ENCODE measurements at places on chromosomes 13 and 19. TPM values are rescaled to one million over a fixed set of nuclear protein-coding genes. Genes with fewer than 3 reads are reported as not detected.

The IFT88 gene
- polyA plus RNA-seq, result 48.6 TPM

The FGF22 gene
- 0.60 TPM for polyA plus RNA-seq

The MBD3L3 gene
- not detected for polyA plus RNA-seq

The ZNF766 gene
- polyA plus RNA-seq, result 22.0 TPM

GRCh38 chr13:91136806-91137205, 210.7 kb upstream of the MIR17HG start:
- no peak for DNase-seq

DNA sequence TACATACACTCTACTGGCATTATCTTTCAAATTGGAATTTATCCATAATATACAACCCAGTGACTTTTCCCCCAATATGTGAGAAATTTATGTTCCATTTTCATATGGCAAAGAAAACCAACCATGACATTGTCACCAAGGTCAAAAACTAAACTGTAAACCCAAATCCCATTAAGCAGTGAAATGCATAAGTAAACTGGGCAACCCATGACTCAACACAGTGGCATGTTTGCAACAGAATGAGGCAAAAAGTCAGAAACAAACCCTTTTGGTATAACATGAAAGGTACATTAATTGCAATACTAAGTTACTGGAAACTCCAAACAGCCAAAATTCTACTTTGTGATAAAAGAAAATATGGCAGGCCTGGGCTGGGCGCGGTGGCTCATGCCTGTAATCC, 4.9 kb downstream of the ZNF878 start:
- DNase-seq, result no peak

DNA sequence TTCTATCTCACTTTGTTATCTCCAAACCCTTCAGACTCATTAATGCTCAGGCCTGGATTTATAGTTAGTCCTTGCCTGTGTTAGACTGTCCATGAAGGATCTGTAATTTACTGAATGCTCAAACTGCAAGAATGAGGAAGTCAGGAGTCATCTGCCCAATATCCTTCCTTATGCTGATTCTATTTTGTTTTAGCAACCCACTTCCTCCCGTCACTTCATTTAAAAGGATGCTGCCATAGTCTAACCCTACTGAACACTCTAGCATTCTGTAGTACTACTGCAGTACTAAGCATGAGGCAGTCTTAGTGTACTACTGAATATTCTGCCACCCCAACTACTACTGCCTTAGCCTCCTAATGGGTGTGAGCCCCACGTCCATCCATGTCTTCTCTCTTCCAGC, 1.5 kb downstream of the FCAR start:
- DNase-seq, result no peak

- DNase-seq, result no peak
Observed at GRCh38 chr19:17673937-17674799, 14.0 kb downstream of the UNC13A start.

GRCh38 chr19:290372-291005, 714 bp downstream of the PLPP2 start:
- DNase-seq, result no peak

DNA sequence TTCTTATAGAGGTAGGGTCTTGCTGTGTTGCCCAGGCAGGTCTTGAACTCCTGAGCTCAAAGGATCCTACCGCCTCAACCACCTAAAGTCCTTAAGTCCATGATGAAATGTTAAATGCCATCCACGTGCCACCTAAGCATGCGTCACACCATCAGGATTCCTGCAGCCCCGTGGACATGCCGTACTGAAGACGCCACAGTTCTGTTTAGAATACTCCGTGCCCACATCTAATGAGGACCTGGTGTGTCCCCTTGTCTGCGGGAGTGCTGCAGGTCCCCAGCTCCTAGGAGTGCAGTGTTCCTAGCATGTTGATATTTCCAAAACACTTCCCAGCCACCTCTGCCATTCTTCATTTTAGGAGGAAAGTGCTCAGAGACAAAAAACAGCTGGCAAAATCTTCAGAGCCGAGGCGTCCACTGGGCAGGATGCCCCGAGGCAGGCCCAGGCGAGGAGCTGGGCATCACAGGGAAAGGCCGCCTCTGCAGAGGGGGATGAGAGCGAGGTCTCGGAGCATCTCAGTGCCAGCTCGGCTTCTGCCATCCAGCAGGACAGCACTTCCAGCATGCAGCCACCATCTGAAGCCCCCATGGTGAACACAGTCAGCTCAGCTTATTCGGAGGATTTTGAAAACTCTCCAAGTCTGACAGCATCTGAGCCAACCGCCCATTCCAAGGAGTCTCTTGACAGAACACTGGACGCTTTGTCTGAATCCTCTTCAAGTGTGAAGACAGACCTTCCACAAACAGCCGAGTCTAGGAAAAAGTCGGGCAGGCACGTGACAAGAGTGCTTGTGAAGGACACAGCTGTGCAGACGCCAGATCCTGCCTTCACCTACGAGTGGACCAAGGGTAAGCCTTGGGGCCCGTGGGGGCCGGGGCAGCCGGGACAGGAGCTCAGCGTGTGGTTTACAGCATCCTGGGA, 13.2 kb downstream of the C19orf44 start:
- no peak for DNase-seq

GRCh38 chr19:45305421-45305820, 17.3 kb downstream of the CKM start:
- DNase-seq, result no peak

DNA sequence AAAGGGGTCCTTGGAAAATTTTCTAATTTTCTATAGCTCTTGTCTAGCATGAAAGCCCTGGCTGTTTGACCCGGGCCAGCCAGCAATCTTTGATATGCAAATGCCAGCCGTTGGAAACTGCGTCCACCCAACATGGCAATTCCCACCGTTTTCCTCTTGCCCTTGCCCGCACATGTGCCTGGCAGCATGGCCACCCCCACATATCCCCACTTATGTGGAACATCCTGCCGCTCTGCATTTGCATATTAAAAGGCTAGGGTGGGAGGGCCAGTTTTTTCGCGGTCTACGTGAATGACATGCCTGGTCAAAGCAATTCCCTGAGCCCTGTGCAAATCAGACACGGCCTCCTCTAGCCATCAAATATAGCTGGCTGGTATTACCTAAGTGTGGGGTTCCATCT, 110.3 kb upstream of the TDRD3 start:
- DNase-seq, result no peak

GRCh38 chr19:38977445-38978325, 2.1 kb upstream of the FBXO17 start:
- no peak for DNase-seq

GRCh38 chr19:1218751-1219567, 13.4 kb downstream of the STK11 start:
- no peak for DNase-seq

DNA sequence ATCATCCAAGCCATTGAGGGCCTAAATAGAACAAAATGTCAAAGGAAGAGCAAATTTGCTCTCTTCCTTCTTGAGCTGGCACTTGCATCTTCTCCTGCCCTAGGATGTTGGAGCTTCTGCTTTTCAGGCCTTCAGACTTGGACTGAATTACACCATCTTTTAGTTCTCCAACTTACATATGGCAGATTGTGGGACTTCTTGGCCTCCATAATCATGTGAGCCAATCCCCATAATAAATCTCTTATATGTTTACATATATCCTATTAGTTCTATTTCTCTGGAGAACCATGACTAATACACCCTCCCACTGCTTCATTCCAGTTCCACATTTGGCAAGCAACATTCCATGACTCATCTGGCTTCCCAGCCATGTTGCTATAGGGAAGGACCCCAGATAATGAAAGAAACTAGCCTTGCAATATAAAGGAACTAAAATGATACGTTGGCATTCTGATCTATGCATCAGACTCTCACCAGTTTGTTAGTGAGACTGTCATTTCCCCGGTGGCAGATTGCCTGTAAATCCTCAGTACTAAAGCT, 11.0 kb upstream of the ACOD1 start:
- no peak for DNase-seq

- no peak for DNase-seq
Observed at GRCh38 chr13:24605923-24606372, 74.3 kb upstream of the ATP12A start.
